ENCODE measurements at places on chromosomes 1 and 21.

DNA sequence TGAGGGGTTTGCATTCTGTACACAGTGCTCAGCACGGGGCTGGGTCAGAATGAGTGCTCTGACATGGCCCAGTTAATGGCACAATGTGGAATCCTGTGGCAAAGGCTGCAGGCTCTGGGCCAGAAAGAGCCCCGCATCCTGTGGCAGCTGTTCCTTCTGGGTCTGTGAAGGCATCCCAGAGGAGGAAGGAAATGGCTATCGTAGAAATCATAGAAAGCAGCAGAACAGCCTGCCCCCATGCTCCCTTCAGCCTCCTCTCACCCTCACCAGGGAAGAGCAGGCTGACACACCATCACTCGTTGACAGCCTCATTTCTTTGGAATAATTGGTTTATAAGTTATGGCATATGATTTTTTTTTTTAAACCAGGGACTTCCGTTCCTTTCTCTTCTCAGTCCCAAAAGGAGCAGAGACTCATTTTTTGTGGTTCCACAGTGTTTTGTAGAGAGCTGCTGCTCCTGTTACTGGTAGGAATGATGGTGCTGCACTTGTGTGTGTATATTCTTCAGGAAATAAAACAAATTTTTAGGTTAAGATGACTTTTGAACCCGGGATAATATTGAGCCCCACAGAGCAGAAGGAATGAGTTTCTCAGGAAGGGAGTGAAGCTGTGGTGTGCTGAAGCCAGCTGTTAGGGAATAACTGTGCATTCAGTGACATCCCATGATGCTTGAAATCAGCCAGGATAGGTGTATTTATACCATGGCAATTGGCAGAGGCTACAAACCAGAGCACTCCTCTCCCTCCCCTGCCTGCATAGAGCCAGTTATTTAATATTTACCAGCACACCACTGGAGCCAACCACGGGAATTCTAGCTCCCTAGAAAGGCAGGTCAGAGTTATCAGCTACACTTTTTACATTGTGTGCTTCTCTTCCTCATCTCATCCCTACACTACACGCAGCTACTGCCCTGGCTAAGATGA is 32.0 kb downstream of the PLXNA2 start:
- DNase-seq: no peak

DNA sequence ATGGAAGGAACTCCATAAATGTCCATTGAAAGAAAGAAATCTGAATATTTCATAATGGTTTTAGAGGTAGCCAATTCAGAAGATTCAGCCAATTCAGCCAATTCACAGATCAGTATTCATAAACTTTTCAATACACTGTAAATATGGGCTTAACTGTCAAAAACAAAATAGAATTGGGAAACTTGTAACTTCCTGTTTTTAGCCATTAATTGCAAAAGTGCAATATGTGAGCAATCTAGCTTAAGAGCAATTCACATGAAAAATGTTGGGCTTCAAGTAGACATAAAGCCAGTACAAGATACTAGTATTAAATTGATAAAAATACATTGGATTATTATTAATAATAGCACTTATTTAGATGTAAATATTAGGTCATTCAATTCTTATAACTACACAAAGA is 27.5 kb upstream of the PLPPR4 start:
- DNase-seq: no peak

DNA sequence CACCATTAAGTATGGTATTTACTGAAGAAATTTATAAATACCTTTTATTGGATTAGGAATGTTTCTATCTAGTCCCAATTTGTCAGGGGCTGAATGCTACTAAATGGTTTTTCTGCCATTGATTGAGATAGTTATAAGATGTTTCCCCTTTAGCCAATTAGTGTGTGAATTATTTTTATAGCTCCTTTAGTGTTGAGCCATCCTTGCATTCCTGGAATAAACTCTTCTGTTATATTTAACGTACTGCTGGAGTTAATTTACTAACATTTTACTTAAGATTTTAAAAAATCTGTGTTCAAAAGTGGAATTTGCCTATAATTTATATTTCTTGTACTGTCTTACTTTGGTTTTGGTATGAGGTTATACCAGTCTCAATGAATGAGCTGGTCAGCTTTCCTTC is 25.4 kb upstream of the LRRC3 start:
- DNase-seq: no peak

DNA sequence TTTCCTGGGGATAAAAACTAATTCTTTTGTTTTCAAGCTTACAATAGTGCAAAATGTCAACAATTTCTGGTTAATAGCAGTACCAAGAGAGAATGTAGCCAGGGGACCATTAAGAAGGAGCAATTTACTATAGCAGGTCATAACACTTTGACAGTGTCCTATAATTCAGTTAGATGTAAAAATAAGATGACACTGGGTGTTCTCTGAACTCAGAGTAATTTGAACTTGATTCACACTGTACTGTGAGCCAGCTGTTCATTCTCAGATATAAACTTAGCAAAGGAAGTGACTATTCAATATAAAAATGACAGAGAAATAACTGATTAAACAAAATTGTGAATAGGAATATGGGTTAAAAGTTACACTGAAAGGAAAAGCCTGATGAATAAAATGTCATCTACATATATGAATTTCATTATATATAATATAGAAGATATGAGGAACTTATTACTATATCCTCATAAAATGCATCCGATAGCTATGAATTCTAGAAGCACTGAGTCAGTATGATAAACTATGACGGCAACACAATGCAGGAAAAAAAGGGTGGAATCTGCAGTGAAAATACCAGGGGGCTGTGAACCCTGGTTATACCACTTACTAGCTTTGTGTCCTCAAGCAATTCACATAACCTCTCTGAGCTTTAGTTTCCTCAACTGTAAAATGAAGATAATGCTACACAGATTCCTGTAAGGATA is 135.9 kb downstream of the ACBD6 start:
- DNase-seq: no peak

- no peak for DNase-seq
Observed at GRCh38 chr21:44461464-44462001, 6.2 kb downstream of the LRRC3 start.
